Activated naive CD4-positive, alpha-beta T cell treated with anti-CD3 and anti-CD28 coated beads for 36 hours (primary cell): ENCODE measurements at places on chromosomes 5 and 9.

GRCh38 chr5:41763081-41763480 lies 107.1 kb downstream of the OXCT1 start:
- no peak for DNase-seq

DNA sequence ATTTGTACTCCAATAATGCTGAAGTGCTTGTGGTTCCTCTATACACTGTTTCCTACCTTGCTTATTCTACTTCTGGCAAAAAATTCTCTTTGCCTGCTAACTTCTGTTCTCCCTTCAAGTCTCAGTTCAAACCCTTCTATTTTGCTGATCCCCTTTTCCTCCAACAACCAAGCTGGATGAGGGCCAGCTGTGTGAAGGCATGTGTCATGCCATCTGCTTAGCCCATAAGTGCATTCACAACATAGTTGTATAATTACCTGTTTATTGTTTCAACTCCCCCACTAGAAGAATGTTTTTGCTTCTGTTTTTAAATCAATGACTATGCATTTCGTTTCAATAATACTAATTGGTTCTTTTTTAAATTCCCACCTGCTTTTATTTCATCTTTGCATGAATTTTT lies 1951.4 kb upstream of the WWC1 start:
- no peak for DNase-seq

- DNase-seq = no peak
These were observed 379.8 kb downstream of the TRIM36 start for GRCh38 chr5:114789773-114790402.

DNA sequence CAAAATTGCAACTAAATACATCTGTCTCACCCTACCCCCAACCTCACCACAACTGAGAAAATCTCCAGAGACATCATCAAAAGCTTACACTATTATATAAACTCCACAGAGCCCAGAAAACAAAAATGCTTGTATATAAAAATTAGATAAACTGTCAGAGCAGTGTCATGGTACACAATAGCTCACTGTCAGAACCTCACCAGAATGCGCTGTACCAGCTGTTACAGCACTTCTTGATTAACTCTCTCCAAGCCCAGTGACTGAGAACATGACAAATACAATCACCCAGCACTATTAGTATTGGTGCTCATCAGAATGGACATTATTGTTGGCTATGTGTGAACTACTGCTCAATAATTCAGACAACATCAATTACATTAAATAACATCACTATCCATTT lies 65.7 kb downstream of the ZDHHC21 start:
- DNase-seq = no peak

DNA sequence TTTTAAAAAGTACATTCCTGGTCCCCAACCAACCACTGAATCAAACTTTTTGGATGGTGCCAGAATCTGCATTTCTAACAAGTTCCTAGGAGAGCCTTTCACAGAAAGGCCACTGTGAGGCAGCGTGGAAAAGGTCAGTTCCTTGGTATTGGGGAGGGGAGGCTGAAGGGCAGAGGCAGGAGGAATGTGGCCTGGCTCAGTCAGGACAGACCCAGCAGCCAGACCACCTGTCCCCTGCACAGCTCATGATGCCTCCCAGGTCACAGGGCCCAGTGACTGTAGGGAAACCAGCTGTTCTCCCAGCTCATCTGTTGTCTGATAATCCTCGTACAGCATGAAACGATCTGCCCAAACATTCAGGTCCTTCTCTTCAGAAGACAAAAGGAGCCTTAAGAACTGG lies 132.9 kb downstream of the LHFPL2 start:
- no peak for DNase-seq
